Stimulated activated CD8-positive, alpha-beta memory T cell treated with anti-CD3 and anti-CD28 coated beads, Interleukin-4, amount 100 ng/mL, for 1 hour (primary cell): ENCODE measurements at places on chromosomes 7 and 10.

DNA sequence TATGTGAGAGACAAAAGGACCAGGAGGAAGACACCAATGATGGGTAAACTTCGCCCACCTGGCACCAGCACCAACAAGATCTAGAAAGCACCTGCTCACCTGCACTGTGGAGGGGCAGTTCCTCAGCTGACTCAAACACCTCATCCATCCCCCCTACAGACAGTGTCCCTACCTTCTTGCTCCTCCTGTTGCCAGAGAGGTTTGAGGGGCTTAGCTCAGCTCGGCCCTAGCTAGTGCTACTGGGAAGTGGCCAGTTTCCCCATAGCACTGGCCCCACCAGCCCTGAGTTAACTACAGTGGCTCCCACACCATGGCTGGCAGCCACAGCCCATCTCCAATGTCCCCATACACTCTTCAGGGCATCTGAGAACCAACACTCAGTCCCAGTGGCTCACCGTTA, 70.8 kb downstream of the GRID1 start:
- DNase-seq: no peak

DNA sequence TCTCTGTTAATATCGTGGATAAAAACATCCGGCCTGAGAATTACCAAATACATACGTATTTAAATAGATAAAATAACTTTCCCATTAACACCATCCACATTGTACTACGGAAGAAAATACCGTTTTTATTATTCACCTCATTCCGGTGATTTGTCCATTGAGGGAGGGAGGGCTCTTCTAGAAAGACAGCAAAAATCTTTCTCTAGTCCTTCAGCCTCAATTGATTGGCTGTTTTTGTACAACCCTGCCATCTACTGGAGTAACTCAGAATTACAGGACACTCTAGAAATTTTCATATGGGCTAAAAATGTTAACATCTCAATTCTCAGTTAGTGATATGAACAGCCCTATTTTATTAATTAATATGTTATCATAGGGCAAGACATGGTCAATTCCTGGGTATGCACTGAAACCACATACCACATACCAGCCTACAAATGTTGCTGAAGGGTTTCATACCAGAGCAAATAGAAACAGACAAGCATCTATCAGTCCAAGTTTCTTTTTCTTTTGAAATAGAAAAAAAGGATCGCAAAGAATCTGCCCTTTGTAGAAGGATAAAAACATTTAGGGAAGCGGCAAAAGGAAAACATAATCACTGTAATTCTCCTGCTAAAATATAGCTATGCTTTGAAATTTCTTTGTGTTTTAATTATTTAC, 55.8 kb upstream of the CDCA7L start:
- DNase-seq: no peak

DNA sequence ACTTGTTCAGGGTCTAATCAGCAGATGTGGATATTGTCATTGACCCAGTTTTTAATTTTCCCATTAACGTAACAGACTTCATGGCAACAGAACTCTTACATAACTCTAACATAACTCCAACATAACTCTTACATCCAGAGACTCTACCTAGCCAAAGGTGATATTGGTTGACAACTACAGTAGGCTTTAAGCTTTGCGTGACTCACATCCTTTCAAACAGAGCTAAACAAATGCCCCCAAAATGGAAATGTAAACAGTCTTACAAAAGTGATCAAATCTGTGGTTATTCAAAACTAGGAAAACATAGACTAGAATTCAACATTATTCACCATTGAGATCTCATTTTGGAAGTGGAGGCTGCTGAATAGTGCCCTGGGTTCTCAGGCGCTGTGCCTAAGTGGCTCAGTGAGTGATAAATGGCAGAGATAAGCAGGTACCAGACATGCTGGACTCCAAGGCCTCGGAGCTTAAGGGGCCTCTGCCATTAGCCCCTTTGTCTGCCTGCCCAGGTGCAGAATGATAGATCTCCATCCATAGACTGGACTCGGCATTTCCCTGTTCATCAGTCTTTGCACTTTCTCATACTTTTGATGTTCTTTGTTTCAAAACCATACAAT, 34.3 kb upstream of the BTBD16 start:
- DNase-seq: no peak

- DNase-seq: no peak
Measured at GRCh38 chr7:109641445-109641844, 1071.8 kb downstream of the DNAJB9 start.

DNA sequence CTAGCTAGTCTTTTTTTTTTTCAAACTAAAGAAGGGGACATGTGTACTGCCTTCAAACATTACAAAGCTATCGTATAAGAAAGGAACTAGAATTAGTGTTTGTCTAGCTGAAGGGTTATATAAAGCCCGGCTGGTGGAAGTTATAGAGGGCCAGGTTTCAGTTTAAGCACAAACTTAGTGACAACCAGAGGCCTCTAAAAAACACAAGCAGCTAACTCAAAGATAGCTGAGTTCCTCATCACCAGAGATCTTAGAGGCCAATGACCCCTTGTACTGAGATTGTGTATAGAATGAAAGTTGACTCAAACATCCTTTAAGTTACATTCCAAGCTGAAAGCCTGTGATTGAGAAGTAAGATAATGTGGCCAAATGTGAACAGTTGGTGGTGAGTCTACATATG, 28.1 kb upstream of the SGMS1 start:
- DNase-seq: no peak

- DNase-seq: no peak
Measured at GRCh38 chr7:32088451-32088881, 18.3 kb upstream of the PDE1C start.

- no peak for DNase-seq
Measured at GRCh38 chr10:35347121-35347562, 10.8 kb downstream of the CCNY start.

DNA sequence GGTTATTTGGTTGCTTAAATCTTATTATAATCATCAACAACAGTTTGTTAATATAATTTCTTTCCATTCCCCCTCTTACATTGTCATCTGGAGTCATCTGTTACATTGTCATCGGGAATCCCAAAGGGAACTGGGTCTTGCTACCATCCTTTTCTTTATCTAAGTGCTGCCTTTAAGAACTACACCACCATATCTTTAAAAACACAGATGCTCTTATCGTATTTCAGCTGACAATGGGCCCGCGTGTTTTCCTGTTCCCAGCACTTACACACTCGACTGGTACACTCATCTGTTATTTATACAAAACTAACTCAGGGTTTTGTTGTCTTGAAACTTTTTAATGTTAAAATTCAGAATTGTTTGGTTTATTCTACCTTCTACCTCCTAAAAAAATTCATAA, 256.2 kb upstream of the MGMT start:
- DNase-seq: no peak

GRCh38 chr10:124535731-124536495, 74.3 kb downstream of the LHPP start:
- DNase-seq: no peak

GRCh38 chr7:93973134-93973533, 31.0 kb downstream of the BET1 start:
- no peak for DNase-seq

- DNase-seq: no peak
Measured at GRCh38 chr7:137423321-137423720, 79.8 kb upstream of the PTN start.

- DNase-seq: no peak
Measured at GRCh38 chr7:130350945-130351790, 6.6 kb downstream of the CPA5 start.

DNA sequence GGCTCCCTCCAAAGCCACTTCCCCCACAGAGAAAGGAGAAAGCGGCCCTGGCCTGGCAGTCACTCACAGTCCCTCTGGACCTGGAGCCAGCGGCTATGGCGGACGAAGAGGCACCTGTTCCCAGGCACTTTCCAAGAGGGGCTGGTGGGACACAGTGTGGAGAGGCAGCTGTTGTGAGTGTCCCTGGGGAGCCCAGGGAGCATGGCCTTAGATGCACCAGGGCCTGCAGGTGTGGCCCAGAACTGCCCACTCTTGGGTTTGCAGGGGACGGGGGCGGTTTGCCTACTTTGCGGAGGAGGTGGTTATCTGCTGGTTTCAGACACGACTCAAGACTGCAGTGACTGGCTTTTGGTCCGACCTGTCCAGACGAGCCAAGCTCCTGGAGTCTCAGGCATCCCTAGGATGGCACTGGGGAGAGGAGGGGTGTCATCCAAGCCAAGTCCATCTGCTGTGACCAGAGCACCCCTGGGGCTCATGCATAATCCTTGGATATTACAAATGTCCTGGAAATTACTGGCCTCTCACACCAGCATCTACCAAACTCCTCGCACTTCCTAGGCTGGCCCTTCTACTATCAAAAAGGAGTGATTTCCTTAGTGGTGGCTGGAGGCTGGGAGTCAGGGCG, 18.4 kb downstream of the CTBP2 start:
- DNase-seq: no peak

- no peak for DNase-seq
Measured at GRCh38 chr7:51705701-51706100, 389.1 kb upstream of the COBL start.

DNA sequence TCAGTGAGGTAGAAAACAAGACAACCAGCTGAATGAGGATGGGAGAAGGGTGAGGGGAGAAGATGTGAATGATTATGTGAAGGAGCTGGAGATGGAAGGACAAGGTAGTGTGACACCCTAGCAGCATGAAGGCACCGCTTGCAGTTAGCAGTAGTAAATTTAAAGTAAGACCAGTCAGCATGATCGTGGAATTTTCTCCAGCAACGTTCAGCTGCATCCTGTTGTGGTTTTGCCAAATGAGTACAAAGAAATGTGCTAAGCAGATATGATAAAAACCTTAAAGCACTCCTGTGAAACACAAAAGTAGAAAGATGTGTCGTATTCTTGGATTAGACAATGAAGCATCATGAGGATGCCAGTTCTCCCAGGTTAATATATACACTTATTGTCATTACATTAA, 34.1 kb upstream of the IFRD1 start:
- DNase-seq: no peak

GRCh38 chr7:50262446-50262845, 42.1 kb upstream of the IKZF1 start:
- no peak for DNase-seq

GRCh38 chr7:100641463-100641859, at the start of gene TFR2:
TSS of gene TFR2 (minus strand) at chr7:100641552. CDS start at chr7:100641509, 43 bp downstream.
- no peak for DNase-seq

GRCh38 chr7:99129001-99129400, 14.9 kb downstream of the SMURF1 start:
- DNase-seq: no peak

- DNase-seq: no peak
Measured at GRCh38 chr7:114678116-114678515, 243.8 kb upstream of the MDFIC start.

- no peak for DNase-seq
Measured at GRCh38 chr7:121278120-121279021, 50.4 kb upstream of the WNT16 start.

- no peak for DNase-seq
Measured at GRCh38 chr7:151745706-151746105, 131.2 kb downstream of the PRKAG2 start.

GRCh38 chr10:26474026-26474425, 35.9 kb downstream of the APBB1IP start:
- DNase-seq: no peak

GRCh38 chr7:92765725-92766124, 70.6 kb downstream of the CDK6 start:
- DNase-seq: no peak

GRCh38 chr7:7720193-7720592, 1.8 kb upstream of the RPA3 start:
- no peak for DNase-seq

- DNase-seq: no peak
Measured at GRCh38 chr10:80465451-80465835, 11.3 kb downstream of the TSPAN14 start.

GRCh38 chr7:25260862-25261494, 32.7 kb upstream of the NPVF start:
- DNase-seq: no peak

DNA sequence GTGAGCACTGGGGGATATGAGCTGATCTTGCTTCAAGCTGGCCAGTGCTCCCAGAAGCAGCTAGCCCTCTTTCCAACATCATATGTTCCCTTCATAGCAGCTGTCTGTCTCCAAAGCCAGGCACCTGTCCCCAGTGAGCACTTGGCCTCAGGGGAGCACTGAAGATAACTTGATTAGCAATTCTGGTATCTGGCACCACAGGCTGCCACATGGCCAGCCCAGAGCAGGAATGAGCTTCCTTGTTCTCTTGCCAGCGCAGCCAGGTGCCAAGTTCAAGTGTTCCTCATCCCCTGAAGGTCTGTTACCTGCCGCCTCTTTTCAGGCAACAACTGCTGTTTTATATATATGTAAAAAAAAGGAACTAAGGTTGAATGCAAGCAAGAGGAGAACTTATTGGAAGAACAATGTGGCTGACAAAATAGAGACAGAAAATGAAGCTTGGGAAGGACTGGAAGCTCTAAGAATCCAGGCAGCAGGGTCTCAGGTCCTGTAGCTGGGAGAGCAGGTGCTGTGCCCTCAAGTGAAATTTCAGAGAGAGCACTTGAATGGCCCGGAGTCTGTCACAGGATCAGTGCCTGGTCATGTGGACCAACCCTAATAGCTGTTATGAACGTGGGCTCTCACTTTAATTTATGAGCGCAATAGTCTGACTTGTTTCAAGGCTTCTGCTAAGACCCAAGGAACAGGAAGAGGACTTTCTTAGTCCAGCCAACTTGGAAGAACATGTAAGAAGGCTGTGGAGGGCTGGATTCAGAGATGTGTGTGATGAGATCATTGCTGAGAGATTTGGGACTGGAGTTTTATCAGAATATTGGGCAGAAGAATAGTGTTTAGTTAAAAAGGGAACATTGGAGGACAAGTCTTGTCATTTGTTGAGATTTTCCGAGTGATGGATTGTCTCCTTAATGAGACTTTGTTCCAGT, 267.2 kb downstream of the GLRX3 start:
- no peak for DNase-seq
